Esophagus squamous epithelium (tissue), 5 donors: ENCODE measurements at places on chromosomes 16 and 17.

GRCh38 chr17:79023886-79024771, at the start of gene C1QTNF1:
TSS of gene C1QTNF1 (plus strand) at chr17:79024169. CDS start at chr17:79043969, 19,800 bp downstream.
- no peak for DNase-seq

DNA sequence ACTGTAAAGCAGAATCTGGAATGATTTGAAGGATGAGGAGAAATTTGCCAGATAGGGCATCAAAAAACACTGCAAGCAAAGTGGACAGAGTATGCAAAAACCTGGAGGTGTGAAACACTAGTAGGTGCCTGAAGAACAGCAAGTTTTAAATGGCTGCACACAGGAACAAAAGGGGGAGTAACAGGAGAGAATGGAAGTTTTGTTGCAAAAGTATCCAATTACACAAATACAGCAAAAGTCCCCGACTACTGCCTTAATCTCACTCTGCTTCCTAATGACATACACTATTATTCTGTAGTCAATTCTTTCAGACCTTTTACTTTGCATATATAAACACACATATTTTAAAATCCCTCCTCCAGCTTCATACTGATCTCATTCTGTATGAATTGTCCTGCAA, 1.5 kb downstream of the HEATR6 start:
- DNase-seq: no peak

DNA sequence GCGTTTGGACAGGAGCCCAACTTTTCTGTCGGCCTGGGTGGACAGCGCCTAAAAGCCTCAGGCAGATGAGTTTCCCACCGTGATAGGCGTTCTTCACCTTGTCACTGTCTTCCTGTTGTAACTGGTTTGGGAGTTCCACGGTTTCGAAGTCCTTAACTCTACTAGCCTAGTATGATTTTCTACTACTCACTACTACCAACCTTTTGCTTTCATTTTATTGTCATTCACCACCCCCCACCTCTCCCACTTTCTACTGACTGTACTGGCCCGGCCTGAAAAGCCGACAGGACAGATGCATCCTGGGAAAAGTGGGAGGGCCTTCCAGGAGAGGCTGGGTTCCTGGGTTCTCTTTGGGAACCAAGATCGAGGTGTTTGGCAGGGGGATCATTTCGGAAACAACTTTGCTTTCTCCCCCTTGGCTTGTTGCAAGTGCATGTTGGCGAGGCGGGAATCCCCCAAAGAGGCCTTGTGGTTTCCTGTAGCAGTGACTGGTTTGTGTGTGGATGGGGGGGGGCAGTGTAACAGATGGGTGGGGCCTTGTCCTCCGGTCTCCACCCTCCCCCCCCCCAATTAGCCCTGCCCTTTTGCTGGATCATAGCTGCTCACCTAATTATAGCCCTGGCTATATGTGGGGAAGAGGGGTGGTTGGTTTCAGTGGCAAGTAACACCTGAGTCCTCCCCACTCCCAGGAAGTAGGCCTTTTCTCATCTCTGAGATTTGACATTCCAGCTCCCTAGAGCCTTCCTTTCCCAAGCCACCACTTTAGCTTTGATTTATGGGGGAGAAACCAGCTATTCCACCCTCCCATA, 1.4 kb downstream of the EIF5A start:
- no peak for DNase-seq

DNA sequence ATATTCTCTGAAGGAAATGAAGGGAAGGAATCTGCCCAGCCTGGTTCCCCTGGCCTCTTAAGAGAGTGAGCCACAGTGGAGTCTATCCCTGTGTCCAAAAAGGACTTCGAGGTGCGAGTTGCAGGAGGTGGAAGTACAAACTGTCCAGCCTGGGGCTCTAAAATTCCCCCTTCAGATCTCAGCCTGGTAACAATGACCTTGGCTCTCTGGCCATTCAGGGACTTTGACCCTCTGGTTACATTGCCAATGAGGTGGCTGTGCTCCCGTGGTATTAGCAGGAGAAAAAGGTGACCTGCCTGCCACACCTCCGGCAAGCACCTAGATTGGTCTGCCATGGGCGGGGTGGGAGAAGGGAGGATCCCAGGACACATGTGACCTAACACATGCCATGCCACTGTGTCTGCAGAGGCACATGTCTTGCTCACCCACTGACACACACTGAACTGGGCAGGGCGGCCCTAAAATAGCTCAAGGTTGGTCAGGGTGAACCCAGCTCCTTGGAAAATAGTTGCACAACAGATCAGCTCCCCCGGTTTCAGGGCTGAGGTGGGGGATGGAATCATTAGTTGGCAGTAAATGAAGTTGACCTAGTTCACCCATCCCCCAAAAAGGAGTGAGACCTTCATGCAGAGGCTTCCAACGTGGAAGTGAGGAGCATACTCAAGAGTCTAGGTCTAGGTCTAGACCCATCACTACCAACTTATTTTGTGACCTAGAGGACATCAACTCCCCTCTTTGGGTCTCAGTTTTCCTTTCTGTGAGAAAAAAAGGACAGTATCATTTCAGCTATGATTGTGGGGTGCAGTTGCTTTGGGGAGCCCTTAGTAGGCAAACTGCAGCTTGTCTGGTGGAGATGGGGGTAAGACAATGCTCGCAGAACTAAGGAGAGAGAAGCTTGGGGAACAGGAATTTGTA, 2.2 kb downstream of the NR1D1 start:
- DNase-seq: no peak

GRCh38 chr16:9415545-9415944, 324.1 kb downstream of the HAPSTR1 start:
- no peak for DNase-seq

DNA sequence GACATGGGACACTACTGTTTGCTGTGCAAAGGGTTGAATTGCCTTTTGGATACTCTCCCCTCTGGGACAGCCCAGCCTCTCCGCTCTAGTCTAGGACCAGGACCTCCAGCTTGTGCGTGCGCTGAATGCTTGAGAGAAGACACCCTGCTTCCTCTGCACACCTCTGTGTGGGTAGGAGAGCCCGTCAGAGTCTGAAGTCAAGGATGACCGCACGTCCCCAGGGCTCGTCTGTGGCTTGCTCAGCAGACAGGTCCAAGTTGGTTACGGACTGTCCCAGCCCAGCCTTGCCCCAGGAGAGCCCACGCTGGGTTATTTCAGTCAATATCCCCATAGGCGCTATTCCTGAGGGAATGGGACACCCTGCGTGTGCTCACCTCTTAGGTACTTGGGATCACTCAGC, 3.7 kb downstream of the C16orf89 start:
- DNase-seq: no peak

DNA sequence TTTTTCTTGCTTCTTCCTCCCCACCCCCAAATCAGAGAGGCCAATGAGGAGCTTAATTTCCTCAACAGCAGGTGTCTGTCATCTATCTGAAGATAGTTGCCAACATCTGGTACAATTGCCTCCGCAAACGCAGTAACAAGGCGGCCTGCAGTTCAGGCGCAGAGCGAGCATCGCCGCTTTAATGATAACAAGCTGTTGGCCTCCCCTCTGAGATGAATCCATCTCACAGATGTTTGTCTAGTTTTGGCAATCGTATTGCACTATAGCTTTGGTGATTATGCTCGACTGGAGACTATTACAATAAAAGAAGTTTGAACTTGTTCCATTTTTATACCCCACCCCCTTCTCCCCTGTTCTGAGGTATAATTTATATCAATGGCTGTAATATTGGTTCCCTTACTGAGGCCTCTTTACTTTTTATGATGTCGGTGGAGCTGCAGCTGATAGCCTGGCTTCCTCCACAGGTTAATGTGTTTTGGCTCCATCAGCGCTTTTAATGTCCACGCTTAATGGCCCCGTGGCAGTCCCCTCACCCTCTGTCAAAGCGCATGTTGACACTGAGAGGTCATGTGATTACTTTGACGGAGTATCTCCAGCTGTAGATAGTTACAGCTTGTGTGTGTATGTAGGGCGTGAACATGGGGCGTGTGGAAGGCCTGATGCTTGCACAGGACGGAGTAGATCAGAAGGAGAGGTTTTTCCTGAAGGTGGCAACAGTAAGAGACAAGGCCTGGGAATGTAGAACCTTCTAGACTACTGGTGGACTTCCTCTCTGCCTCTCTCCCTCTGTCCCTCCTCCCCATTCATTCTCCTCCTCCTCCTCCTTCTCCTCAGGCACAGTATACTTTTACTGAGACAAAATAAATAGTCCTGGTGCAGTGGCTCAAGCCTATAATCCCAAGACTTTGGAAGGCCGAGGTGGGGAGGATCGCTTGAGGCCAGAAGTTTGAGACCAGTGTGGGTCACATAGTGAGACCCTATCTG, 164.7 kb downstream of the MSI2 start:
- no peak for DNase-seq

DNA sequence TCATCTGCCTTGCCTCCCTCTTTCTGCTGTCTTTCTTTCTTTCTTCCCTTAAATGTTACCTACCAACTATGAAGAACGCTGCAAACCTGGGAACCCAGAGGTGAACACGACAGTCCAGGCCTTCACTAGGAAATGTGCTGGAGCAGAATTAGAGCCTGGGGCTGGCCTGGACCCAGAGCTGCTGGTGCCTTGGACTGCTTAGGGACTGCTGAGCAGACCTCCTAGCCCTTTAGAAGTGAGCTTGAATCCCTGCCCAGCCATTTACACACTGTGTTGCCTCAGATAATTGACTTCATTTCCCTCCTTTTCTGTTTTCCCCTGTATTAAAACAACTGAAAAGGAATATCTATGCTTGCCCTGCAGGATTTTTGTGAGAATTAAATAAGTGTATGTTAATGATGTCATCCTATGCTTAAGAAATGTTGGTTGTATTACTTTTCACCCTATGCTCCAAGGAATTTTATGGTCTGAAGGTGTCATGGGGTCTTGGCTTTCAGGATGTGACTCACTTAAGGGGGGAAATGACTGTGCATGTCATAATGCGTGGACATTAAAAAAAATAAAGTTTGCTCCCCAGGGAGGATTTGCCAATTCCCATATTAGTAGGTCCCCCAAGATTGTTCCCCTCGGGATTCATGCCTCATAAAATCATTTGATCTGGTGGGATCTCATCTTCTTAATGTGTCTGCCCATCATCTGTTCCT, 11.5 kb downstream of the CDH13 start:
- DNase-seq: no peak

GRCh38 chr16:82643936-82644630, 17.3 kb downstream of the CDH13 start:
- DNase-seq: no peak

GRCh38 chr17:77437017-77437416, 296.2 kb downstream of the SEC14L1 start:
- no peak for DNase-seq

- no peak for DNase-seq
These were observed 19.1 kb downstream of the C16orf95 start for GRCh38 chr16:87297918-87298631.

DNA sequence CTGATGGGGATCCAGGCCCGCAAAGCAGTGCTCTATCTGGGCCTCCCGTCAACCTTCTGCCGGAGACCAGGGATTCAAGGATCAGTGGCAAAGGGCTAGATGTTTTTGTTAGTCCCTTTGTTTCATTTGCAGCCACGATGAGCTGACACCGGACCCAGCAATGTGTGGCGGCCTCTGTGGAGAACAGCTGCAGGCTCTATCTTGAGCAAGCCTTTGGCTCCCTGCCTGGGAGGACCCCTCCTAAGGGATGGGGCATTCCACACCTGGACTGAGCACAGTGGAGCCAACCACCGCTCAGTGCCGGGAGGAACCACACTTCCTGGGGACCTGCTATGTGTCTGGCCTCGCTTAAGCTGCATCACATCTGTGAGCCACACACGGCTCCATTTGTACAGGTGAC, 215.8 kb downstream of the RBFOX3 start:
- DNase-seq: no peak

GRCh38 chr16:30585022-30585399, 486 bp downstream of the ZNF785 start:
- no peak for DNase-seq

GRCh38 chr16:17947637-17948036, 388.9 kb downstream of the NPIPA8 start:
- DNase-seq: no peak

DNA sequence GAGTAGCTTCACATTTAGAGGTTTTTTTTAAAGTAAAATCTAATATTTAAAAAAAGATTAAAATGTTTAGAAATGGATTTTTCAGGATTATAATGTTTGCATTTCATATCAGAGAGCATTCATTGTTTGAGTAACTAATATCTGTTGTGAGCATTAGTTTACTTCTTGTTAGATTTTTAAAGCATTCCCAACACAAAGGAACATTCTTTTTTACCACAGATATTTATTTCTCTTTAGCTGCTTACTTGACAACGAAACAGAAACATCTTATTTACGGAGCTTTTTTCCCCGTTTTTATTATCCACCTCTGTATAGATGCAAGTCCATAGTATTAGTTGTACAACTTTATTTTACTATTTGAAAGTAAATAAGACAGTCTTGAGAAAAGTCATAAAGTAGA, 53.0 kb downstream of the NFAT5 start:
- DNase-seq: no peak

GRCh38 chr16:14483819-14484385, 146.2 kb downstream of the PARN start:
- DNase-seq: no peak

GRCh38 chr16:85511938-85512807, 100.9 kb upstream of the GSE1 start:
- no peak for DNase-seq

DNA sequence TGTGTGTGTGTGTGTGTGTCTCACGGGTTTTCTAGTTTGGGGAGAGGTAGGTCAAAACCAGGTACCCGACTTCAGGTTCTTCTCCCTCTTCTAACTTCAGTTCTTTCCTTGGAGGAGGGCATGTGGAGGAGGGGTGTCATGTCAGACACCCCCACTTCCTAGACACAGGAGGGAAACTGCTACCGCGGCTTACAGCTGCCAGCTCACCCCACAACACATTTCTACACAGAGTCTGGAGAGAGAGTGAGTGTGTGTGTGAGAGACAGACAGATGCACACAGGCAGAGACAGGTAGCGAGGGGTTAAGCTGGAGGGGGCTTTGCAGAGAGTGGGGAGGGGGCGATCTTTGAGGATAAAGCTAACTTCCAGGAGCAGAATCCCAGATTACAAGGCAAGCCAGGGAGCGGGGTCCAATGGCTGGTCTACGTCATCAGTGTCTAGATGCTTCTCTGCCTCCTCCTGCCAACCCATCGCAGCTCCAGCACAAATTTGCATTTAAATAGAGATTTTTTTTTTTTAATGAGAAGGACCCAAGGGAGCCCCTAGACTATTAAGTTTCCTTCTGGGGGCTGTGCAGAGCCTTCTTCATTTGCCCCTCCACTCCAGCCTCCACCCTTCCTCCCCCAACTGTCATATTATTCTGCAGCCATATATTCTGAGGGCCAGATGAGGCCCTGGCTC, 48.9 kb downstream of the MRM1 start:
- no peak for DNase-seq
